ENCODE measurements at places on chromosomes 12 and 14. TPM values are rescaled to one million over a fixed set of nuclear protein-coding genes. Genes with fewer than 3 reads are reported as not detected.
A peak's percentile ranks its signal among the peaks of the same experiment; 100 is the strongest.

The DENND5B gene
- 11.3 TPM for total RNA-seq

- DNase-seq, result peak; percentile 5
Measured at GRCh38 chr12:4567073-4567881, 5.3 kb downstream of the DYRK4 start.

- DNase-seq, result no peak
Measured at GRCh38 chr14:105139212-105139825, 29.3 kb downstream of the JAG2 start.

DNA sequence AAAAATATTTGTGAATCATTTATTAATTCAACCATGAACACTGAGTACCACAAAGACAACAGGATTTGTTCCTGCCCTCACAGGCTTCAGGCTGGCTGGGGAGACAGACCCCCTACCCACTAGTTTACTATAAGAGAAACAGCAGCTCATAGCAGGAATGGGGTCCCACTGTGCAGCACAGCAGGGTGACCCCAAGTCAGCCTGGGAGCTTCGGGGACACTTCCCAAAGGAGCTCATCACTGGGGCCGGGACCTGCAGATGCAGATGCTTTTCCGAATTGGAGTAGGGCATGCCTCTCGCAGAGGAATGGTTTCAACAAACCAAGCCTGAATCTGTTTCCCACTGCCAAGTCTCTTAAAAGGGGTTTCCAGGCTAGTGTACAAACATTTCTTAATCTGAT lies 176.2 kb upstream of the PWP1 start:
- no peak for DNase-seq

DNA sequence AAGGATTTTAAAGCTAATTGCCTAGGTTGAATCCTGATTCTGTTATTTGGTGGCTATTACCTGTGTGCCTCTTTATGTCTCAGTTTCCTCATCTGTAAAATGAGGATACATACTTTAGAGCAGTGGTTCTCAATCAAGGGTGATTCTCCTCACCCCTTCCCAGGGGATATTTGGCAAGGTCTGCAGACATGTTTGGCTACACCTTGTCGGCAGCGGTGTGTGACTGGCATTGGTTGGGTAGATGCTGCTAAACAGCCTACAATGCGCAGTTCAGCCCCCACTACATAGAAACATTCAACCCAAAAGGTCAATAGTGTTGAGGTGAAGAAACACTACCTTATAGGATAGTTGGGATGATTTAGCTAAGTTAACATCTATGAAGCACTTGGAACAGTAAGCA lies 23.4 kb downstream of the LDHB start:
- no peak for DNase-seq

The PYGL gene
- total RNA-seq, result 61.2 TPM

DNA sequence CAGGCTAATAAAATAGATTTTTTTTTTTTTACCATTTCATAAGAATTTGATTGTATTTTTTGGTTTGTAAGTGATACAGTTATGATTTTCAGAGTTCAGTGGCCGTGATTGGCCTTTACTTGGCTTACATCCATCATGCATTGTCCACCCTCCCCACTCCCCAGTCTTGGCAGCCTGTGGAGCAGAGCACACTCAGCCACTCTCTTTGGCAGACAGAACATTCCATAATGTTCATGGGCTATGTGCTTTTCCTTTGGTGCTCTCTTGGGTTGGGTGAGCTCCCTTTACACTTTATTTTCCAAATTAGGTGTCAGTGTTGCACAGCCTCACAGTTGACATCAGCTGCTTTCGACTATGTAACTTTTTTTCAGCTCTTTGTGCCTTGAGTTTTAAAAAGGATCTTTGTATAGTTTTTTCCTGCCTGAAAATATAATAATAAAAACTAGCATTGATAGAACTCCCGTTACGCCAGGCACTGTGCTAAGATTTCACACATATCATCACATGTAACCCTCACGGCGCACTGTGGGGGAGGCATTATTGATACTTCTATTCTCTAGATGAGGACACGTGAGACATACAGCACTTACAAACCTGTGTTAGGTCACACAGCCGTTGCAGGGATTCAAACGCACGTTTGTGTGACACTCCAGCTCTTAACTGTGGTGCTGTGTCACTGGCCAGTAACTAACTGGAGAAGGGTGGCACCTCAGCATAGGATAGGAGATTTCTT lies 21.5 kb downstream of the SUDS3 start:
- no peak for DNase-seq

DNA sequence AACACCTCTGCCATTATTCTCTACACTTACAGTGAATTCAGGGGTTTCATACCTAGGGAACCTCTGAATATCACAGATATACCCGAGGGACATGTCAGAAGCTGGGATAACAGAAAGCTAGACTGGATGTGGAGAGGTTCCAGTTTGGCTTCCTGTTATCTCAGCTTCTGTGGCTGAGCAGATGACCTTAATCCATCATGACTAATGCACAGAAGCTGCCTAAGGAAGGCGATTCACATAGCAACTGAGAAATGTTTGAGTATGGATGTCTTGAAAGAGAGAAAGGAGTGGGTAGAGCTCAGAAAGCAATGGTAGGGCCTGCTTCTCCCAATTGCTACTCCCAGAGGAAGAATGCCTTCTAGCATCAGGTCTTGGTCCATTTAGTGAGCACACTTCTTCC lies 187.6 kb downstream of the RMST start:
- DNase-seq, result no peak

The GUCY2C gene
- 0.10 TPM for total RNA-seq

The WDR20 gene
- 22.3 TPM for total RNA-seq

DNA sequence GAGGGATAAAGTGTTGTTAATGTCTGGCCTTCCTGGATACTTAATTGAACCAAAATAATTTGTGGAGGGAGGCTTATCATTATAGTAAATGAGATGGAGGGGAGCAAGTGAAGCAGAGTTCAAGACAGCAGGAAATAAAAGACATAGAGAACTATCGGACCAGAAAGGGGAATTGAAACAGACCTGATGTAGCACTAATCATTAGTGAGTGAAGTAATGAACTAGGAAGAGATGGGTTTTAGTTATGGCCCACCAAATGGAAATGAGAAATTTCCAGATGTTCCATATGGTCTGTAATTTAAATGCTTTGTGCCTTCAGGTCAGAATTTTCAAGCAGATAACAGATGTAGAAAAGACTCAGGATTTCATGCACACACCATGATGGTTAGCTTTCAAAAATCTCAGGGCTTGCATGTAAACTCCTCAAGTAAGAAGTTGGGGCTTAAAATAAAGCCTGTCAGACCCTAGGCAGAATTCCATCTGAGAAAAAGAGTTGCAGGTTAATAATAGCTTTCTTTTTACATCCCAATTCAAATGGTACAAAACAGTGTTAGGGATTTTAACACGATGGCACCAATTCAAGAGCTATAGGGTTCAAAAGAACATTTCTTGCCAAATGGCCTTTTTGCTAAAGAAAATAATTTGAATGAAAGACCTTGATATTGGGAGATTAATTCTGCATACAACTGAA lies 355.8 kb downstream of the FSCB start:
- no peak for DNase-seq

The SPRING1 gene
- 9.2 TPM for total RNA-seq

Data from skin of body (tissue), 3 donors.